ENCODE measurements at places on chromosomes 1 and 21. TPM values are rescaled to one million over a fixed set of nuclear protein-coding genes. Genes with fewer than 3 reads are reported as not detected.
A peak's percentile ranks its signal among the peaks of the same experiment; 100 is the strongest.

SPRR2G gene
- polyA plus RNA-seq: not detected

DNA sequence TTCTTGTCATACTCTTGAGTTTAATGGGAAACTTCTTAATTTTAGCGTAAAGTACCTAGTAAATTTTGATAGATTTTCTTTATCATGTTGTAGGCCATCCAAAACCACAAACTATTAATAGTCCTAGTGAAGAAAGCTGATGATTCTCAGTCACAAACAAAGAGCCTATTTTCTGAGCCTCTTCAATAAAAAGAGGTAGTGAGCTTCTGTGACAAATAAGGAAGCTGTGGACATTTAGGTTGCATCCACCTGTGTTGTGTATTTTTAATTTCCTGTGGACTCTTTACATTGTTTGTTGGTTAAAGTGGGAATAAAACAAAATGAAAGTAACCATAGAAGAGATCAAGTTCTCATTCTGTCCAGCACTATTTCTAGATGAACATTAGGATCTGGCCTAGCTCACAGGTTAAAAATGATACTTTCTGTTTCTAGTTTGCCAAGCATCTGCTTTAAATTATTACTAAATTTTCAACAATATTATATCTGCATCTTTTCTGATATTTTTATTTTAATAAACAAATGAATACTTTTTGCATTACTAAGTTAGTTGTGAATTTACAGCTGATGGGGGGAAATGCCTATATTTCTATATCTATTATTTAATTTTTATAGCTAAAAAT lies 702.2 kb upstream of the ADGRL4 start:
- no peaks in the 10 kb centered on the region for H3K36me3 ChIP-seq
- H3K4me1 ChIP-seq: no peaks in the 10 kb centered on the region
- no peaks in the 10 kb centered on the region for H3K27me3 ChIP-seq
- H3K27ac ChIP-seq: no peak overlapping the region

DNA sequence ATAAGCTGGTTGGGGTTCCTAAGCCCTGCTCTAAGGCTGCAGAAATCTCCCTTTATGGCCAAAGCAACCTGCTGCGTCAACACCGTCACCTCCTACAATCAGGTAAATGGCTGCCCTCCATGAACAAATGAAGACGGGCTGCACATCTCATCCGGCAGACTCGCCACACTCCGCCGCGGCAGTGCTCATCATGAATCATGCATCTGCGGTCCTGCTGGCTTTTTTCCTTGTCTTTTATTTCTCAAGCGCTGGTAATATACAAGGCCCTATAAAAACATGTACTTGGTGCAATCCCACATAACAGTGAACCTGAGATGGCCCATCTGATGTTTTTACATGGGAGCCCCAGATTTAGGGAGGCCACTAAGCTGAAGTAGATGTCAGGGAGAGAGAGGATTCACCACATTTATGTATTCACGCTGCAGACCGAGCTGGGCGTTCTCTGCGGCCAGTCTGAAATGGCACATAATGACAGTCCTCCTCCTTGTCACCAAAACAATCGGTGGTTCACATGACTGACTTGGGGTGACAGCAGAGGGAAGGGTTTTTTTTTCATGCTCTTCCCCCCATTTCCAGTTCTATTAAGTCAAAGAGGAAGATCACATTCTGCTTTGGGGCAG lies 91.6 kb downstream of the KAZN start:
- H3K4me3 ChIP-seq: no peak overlapping the region
- no peaks in the 10 kb centered on the region for H3K4me1 ChIP-seq
- peaks cover 2% of the 10 kb centered on the region for H3K27me3 ChIP-seq
- no peak for DNase-seq

DNA sequence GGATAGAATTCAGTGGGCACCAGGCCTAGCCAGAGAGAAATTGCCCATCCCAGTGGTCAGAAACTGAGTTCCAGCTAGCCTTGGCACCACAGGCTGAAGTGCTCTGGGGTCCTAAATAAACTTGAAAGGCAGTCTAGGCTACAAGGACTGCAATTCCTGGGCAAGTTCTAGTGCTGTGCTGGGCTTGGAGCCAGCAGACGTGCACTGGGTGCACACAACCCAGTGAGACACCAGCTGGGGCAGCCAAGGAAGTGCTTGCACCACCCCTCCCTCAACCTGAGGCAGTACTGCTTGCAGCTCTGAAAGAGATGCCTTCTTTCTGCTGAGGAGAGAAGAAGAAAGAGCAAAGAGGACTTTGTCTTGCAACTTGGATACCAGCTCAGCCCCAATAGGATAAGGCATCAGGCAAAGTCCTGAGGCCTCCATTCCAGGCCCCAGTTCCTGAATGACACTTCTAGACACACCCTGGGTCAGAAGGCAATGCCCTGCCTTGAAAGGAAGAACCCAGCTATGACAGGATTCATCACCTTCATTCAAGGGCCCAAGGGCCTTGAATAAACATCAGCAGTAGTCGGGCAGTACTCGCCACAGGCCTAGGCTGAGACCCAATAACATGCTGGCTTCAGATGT lies 55.1 kb downstream of the OVGP1 start:
- H3K27ac ChIP-seq: no peak overlapping the region
- H3K4me1 ChIP-seq: no peaks in the 10 kb centered on the region
- DNase-seq: no peak
- no peaks in the 10 kb centered on the region for H3K27me3 ChIP-seq

- H3K4me1 ChIP-seq: no peaks in the 10 kb centered on the region
- H3K27ac ChIP-seq: no peak overlapping the region
- H3K36me3 ChIP-seq: no peaks in the 10 kb centered on the region
- no peaks in the 10 kb centered on the region for H3K27me3 ChIP-seq
Observed at GRCh38 chr1:31133368-31133767, 67.9 kb upstream of the PUM1 start.

DNA sequence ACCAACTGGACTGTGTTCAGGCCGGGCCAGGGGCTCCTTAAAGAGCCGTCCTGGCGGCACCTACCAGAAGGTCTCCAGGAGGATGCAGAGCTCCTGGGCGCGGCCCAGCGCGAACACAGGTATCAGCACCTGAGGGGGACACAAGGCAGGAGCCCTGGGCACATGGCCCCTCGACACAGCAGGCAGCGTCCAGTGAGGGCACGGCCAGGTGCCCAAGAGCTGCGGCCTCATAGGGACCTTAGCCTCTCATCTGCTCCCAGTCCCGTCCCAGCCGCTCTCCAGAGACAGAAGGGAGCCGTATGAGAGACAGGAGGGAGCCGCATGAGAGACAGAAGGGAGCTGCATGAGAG lies 5.8 kb downstream of the PUSL1 start:
- peaks cover 3% of the 10 kb centered on the region for H3K36me3 ChIP-seq
- no peaks in the 10 kb centered on the region for H3K27me3 ChIP-seq
- no peak overlapping the region for H3K4me3 ChIP-seq
- no peak for DNase-seq
- H3K27ac ChIP-seq: no peak overlapping the region
- peaks cover 10% of the 10 kb centered on the region for H3K4me1 ChIP-seq

GRCh38 chr1:28297826-28298225 lies 31.0 kb upstream of the MED18 start:
- no peaks in the 10 kb centered on the region for H3K27me3 ChIP-seq
- H3K36me3 ChIP-seq: no peaks in the 10 kb centered on the region
- no peak overlapping the region for H3K27ac ChIP-seq
- peaks cover 10% of the 10 kb centered on the region for H3K4me1 ChIP-seq
- no peak for DNase-seq
- H3K4me3 ChIP-seq: no peak overlapping the region

- H3K4me1 ChIP-seq: peaks cover 15% of the 10 kb centered on the region
- H3K27ac ChIP-seq: no peak overlapping the region
- no peak overlapping the region for H3K4me3 ChIP-seq
- H3K36me3 ChIP-seq: peaks cover 47% of the 10 kb centered on the region
Observed at GRCh38 chr1:151535326-151536271, 4.5 kb upstream of the TUFT1 start.

GRCh38 chr1:36115200-36115669 lies 9.8 kb downstream of the COL8A2 start:
- no peak overlapping the region for H3K27ac ChIP-seq
- no peaks in the 10 kb centered on the region for H3K36me3 ChIP-seq
- no peaks in the 10 kb centered on the region for H3K4me1 ChIP-seq
- no peak overlapping the region for H3K4me3 ChIP-seq
- no peak for DNase-seq

DNA sequence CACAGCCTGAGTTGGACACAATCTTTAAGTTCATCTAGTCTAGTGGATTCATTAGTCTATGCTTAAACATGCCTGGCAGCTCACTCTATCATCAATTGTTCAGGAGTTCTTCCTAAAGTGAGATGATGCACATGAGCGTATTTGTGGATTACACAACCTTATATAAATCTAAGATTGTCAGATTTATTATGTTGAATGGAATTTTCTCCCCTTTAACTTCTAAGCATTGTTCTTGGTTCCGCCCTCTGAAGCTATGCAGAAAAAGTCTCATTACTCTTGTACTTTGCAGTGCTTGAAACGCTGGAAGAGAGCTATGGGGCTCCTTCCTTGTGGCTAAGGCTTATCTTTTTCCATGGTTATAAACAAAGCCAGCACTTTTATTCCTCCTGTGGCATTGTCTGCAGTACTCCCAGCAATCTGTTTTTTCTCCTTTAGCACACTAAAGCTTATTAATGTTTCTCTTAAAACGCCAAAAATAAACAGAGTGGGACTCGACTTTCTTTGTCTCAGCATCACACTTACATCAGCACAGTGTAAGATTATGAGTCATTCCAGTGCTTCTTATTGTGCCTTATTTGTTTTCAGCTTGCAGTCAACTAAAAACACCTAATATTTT lies 316.8 kb upstream of the CAMK1G start:
- no peak overlapping the region for H3K4me3 ChIP-seq
- no peaks in the 10 kb centered on the region for H3K27me3 ChIP-seq
- H3K4me1 ChIP-seq: no peaks in the 10 kb centered on the region
- H3K36me3 ChIP-seq: no peaks in the 10 kb centered on the region

GRCh38 chr1:118322331-118322730 lies 137.3 kb upstream of the SPAG17 start:
- H3K27ac ChIP-seq: no peak overlapping the region
- no peaks in the 10 kb centered on the region for H3K27me3 ChIP-seq
- H3K4me3 ChIP-seq: no peak overlapping the region

DNA sequence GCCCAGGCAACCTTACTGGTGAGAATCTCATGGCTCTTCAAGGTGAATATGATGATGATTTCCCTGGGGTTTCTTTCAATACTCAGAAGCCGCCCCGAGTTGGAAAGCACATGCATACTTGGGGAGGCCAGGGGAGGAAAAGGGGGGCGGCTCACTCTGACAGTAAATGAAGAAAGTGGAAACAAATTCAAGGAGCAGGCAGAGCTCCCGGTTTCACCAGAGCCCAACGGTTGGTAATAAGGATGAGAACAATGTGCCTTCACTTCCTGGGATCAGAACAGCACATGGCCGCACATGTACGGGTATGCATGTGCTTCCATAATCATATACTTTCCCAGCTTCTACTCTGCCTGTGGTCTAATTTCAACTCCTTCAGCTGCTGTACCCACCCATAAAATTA lies 3.8 kb upstream of the ARHGEF2 start:
- no peak for DNase-seq
- no peaks in the 10 kb centered on the region for H3K27me3 ChIP-seq
- no peak overlapping the region for H3K27ac ChIP-seq
- no peak overlapping the region for H3K4me3 ChIP-seq

GRCh38 chr21:39313042-39313570 lies 326 bp downstream of the BRWD1 start:
- H3K4me3 ChIP-seq: peak overlapping the region; percentile 98
- peaks cover 24% of the 10 kb centered on the region for H3K4me1 ChIP-seq

GRCh38 chr1:152827173-152827572 lies at the start of gene LCE1A:
TSS of gene LCE1A (plus strand) at chr1:152827473. CDS start at chr1:152827473, 0 bp downstream.
- no peaks in the 10 kb centered on the region for H3K36me3 ChIP-seq
- H3K27ac ChIP-seq: no peak within 1 kb of the TSS
- no peaks in the 10 kb centered on the region for H3K4me1 ChIP-seq
- peaks cover 12% of the 10 kb centered on the region for H3K27me3 ChIP-seq
- no peak for DNase-seq
- H3K4me3 ChIP-seq: no peak within 1 kb of the TSS

GRCh38 chr1:82392513-82392912 lies 591.8 kb downstream of the ADGRL2 start:
- DNase-seq: no peak
- H3K27ac ChIP-seq: no peak overlapping the region
- no peaks in the 10 kb centered on the region for H3K36me3 ChIP-seq

DNA sequence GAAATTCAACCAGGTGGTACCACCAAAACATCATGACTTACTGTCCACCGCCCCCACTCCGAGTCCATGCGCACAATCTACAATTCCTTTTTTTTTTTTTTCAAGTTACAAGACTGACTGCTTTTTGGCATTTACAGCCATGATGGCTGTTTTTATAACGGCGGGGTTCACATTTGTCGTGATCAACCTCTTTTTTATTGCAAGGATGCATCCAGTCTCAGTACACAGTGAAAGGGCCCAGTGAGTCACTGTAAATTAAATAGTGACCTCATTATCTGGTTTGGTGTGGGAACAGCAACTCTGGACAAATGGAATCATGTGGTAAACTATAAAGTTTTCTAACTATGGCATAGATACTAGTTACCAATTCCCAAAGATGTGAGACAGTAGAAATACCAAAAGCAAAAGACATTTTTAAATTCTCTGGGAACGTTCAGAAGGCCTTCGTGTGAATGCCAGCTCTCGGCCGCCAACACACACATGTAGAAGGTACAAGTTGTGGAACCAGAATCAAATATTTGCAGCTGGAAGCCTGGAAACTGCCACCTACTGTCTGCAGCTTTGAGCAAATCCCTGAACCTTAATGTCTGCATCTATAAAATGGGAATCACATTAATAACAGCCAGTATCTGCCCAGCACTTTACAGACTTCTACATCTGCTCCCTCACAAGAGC lies 4.9 kb downstream of the GLIS1 start:
- H3K4me3 ChIP-seq: no peak overlapping the region
- DNase-seq: no peak
- no peaks in the 10 kb centered on the region for H3K36me3 ChIP-seq
- H3K27ac ChIP-seq: no peak overlapping the region
- peaks cover 11% of the 10 kb centered on the region for H3K4me1 ChIP-seq
- H3K27me3 ChIP-seq: peaks cover 5% of the 10 kb centered on the region

DNA sequence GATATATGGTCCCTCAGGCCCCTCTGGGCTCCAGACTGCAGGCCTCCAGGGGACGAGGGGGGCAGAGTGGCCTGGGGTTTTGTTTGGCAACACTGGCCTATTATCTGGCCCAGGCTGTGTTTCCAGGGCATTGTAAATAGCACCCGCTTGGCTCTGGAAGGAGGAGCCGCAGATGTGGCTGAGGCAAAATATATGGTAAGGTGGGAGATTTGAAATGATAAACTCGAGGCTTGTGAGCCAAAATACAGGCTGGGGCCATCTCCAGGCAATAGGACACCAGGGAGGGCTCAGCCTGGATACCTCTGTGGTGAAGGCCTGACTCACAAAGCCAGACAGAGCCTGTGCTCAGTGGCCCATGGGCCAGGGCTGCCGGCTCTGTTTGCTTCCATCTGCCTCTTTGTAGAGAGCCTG lies 14.0 kb downstream of the NAV1 start:
- no peak overlapping the region for H3K27ac ChIP-seq
- no peak overlapping the region for H3K4me3 ChIP-seq
- no peaks in the 10 kb centered on the region for H3K36me3 ChIP-seq
- H3K27me3 ChIP-seq: no peaks in the 10 kb centered on the region
- DNase-seq: no peak
- H3K4me1 ChIP-seq: no peaks in the 10 kb centered on the region

DNA sequence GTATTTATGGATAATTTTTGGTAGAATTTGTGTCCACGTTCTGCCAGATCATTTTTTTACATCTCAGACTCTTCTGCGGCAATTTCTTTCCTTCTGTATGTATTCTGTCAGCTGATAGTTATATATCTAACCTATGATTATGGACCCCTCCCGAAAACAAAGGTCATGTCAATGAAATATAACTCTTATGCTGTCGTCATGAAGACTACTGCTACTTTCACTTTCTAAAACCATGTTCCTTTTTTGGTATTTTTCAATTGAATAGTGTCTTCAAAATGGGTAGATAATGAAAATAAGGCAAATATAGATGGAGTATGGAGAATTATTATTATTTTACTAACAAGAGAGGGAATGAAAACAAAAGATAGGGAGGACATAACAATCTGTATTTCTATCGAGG lies 3.2 kb downstream of the ANGPTL1 start:
- DNase-seq: no peak
- peak overlapping the region; percentile 77 for H3K27ac ChIP-seq
- no peaks in the 10 kb centered on the region for H3K27me3 ChIP-seq
